ENCODE measurements at places on chromosomes 3 and 15. TPM values are rescaled to one million over a fixed set of nuclear protein-coding genes. Genes with fewer than 3 reads are reported as not detected.

Gene CD200R1L
- not detected for total RNA-seq

Gene COLQ
- 1.3 TPM for total RNA-seq

Gene MTHFS
- total RNA-seq, result 11.4 TPM

Gene EPHB3
- 1.3 TPM for total RNA-seq

Gene KY
- total RNA-seq, result not detected

Gene CHRM5
- total RNA-seq, result not detected

Gene PAK2
- 34.5 TPM for total RNA-seq

Measured in cardiac atrium fibroblast (primary cell).